ENCODE measurements at places on chromosomes 11 and 22. TPM values are rescaled to one million over a fixed set of nuclear protein-coding genes. Genes with fewer than 3 reads are reported as not detected.

ARHGAP8 gene
- 0.89 TPM for total RNA-seq

ACRV1 gene
- total RNA-seq = not detected

PSMA1 gene
- 117 TPM for total RNA-seq

SGSM1 gene
- total RNA-seq = not detected

IGSF9B gene
- 3.8 TPM for total RNA-seq

PARVA gene
- total RNA-seq = 144 TPM

TPBGL gene
- total RNA-seq = 0.13 TPM

IFITM10 gene
- total RNA-seq = 24.0 TPM

OR2AG1 gene
- not detected for total RNA-seq

DNA sequence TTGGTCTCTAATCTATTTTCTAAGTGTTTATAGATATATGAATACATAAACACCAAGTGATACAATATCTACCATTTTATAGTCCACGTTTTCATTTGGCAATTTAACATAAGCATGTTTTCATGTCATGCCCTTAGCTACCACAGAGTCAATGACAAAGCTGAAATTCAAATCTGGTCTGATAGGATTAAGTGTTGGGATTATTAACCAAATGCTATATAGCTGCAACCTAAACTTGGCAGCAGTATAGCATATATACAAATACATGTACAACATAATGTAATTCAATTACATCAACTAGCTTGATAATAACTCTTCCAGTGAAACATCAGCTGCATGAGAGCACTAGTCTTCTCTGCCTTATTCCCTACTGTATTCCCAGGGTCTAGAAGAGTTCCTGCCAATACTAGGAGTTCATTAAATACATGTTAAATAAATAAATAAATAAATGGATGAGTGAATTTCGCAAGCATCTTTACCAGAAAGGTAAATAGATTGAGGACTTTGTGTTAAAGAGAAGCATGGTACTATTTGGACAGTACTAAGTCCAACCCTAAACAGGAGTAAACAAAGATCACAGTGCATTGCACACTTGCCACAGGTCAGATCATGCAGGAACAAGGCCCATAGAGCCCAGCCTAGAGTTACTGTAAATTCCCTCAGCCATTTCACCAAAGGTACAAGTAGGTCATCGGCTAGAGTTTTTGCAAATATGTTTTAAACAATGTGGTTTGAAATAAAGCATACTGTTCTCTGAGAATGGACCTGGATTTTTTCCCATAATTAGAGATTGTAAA is 12.8 kb downstream of the SAA4 start:
- no peak for DNase-seq

DNA sequence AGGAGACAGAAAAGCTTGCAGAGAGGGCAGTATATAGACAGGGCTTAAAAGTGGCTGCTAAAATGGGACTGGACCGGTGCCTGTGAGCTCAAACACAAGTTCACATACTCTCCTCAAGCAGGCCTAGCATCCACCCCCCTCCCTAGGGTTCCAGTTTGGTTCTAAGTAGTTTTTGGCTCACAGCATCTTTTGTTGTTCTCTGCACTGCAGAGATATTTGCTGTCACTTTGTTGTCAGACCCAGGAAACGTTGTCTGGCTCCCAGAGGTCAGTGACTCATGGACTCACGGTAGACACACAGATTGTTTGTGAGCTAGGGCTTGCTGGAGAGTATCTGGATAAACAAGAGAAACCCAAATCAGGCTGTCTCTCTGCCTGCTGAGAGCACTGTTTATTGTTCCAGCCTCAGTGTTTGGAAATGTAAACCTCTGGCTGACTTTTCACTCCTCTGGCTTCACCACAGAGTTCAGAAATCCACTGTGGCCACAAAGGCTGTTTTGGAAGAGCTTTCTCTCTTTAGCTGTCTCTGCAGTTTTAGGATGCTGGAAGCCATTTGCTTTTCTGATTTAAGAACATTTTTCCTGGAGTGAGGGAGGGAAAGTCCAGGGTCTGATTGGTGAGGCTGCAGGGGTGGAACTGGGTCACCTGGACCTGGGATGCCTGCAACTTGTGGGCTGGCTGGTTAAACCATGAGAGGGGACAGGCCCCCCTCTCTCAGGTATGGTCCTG is 303.7 kb upstream of the PLET1 start:
- peak; percentile 67 for DNase-seq

DNA sequence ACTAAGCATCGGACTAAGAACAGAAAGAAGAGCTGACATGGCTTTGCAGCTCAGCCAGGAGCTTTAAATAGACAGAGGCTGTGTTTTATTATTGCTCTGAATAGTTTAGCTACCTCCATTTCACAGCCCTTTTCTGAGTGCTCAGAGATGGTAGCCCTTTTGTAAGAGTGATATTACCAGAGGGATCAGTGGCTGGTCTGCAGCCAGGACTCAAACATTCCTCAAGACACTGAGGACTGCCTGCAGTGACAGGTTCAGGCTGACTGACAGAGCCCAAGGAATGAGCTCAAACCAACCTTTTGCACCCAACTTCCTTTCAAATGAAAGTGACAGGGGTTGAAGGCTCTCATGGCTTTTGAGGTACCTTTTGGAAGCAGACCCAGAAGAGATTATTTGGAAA is 189.0 kb downstream of the DDX10 start:
- DNase-seq = no peak

GRCh38 chr11:2441171-2441570 is 3.1 kb downstream of the TRPM5 start:
- no peak for DNase-seq

DNA sequence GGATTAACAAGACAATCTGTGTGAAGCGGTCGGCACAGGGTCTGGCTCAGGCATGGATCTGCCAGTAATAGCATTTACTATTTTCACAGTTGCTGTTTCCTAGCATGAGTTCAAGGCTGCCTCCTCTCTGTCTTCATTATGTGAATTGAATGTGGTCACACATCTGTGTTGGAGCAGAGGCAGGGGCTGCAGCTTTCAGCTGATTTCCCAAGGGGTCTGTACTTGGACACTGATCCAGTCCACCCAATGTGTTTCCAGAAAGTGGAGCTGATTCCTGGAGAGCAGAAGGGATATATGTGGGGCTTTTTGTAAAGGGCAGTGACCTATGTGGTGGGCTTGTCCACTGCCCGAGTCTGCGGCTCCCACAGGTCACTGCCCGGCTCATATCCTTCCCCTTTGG is 3.5 kb upstream of the CELSR1 start:
- no peak for DNase-seq

DNA sequence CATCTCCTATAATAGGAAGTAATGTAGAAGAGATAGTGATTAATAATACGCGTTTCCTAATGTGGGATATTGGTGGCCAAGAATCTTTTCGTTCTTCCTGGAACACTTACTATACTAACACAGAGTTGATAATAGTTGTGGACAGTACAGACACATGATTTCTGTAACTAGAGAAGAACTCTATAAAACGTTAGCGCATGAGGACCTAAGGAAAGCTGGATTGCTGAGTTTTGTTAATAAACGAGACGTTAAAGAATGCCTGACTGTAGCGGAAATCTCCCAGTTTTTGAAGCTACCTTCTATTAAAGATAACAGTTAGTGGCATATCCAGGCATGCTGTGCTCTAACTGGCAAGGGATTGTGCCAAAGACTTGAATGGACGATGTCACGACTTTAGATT is 83.3 kb downstream of the GGT1 start:
- DNase-seq = no peak

- no peak for DNase-seq
Observed at GRCh38 chr11:68353118-68353517, 40.7 kb downstream of the LRP5 start.

DNA sequence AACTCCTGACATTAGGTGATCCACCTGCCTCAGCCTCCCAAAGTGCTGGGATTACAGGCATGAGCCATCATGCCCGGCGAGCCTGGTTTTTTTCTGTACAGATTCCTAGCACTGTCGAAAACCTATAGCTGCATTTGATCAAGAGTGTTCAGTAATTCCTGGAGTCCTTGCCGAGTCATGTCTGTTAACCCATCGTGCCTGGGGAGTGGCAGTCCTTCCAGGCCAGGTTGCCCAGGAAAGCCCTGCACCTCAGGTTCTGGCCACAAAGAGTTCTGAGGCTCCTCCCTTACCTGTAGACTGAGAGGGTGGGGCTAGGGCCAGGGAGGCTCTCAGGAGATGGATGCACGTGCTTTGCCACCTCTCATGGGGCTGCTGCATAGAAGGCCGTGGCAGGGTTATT is 17.0 kb downstream of the YDJC start:
- no peak for DNase-seq

GRCh38 chr11:37511425-37511933 is 913.4 kb upstream of the RAG2 start:
- DNase-seq = no peak

DNA sequence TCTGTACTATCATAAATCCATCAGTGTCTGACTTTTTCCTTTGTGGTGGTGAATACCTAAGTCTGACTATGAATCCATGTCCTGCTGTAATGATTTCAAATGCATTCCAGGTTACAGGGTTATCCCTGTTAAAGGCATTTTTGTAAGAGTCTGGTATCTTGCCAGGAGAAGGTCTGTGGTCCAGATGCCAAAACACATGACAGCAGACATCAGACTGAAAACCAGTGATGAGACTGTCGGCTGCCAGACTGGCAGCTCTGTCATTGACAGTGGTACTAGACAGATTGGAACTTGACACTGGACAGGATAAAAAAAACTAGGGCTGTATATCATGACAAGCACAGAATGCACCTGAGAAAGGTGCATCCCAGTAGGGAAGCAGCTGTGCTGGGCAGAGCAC is 301.8 kb upstream of the FAT3 start:
- DNase-seq = no peak

DNA sequence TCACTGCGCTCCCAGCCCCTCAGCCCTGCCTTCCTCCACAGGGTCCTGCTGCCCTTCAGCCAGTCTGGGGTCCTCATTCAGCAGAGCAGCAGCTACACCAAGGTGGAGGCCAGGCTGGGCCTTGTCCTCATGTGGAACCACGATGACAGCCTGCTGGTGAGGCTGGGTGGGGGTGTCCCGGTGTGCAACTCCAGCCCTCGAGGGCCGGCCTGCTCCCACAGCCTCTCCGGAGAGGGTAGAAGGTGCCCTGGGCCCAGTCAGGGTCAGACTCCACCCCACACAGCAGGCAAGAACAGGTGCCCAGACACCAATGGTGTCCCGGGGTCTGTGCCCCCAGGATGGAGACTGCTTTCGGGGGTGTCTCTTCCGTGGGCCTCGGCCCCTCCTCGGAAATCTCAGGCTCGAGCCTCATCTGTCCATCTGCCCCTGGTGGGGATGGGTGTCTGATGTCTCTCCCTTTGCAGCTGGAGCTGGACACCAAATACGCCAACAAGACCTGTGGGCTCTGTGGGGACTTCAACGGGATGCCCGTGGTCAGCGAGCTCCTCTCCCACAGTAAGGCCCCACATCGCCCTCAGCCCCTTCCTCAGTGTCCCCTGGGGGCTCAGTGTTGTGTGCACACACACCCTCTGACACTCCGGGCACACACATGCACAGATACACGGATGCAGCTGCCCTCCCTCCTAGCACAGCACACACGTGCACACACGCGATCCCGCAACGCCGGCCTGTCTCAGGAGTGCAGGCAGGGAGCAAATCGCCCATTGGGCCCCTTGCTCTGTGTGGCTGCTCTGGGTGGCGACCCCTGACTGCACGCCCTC is 4.9 kb downstream of the MUC5AC start:
- no peak for DNase-seq

GRCh38 chr11:88404391-88404790 is 66.9 kb upstream of the CTSC start:
- no peak for DNase-seq

- no peak for DNase-seq
Observed at GRCh38 chr22:45977551-45978274, 751 bp upstream of the WNT7B start.

DNA sequence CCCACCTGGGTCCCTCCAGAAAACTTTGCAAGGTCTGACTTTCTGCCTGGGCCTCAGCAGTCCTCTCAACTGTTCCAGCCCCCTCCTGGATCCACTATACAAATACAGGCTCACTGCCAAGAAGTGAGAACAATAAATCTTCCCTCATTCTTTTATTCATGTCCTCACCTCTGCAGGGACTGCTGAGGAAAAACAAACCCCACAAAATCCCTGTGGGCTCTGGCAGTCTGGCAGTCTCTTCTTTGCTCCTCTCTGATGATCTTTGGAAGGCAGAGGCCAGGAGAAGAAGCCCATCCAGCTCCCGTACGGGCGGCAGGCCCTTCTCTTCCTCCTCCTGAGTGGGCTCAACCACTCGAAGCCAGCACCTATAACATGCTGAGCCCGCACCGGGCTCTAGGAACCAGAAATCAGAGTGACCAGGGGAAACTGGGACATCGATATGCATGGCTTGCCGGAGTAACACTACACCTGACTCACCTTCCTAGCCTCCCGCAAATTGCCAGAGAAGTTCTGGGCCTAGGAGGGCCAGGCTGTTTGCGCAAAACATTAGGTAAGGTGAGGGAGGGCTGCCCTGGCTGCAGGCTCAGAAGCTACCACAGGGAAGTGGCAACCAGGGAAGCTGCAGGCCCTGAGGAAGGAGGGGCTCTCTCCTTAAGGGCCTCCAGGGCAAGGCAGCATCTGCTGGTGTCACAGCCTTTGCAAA is 24.2 kb downstream of the TMPRSS5 start:
- no peak for DNase-seq

- DNase-seq = no peak
Observed at GRCh38 chr22:32544953-32545558, 70.4 kb downstream of the FBXO7 start.

GRCh38 chr11:47672283-47672730 is 29.9 kb upstream of the MTCH2 start:
- no peak for DNase-seq
